ENCODE measurements at places on chromosomes 11 and 22.

DNA sequence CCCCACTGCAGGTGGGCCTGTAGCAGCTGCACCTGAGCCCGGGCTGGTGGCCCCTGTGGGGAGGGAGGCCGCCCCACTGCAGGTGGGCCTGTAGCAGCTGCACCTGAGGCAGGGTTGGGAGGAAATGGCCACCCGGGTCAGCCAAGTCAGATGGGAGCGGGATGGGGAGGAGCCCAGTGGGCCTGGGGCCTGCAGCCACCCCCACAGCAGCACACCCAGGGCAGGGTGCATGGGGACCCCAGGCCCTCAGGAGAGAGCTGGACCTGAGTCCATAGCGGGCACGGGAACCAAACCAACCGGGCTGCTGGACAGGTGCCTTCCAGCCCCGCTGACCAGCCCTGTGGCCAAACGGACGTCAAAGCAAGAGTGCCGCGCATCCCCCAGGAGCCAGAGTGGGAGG is 61.7 kb downstream of the BRD1 start:
- no peak for DNase-seq

- no peak for DNase-seq
Measured at GRCh38 chr11:125770583-125770982, 8.0 kb downstream of the PATE2 start.

- DNase-seq, result peak; percentile 51
Measured at GRCh38 chr11:110173811-110174644, 80.8 kb downstream of the ZC3H12C start.

DNA sequence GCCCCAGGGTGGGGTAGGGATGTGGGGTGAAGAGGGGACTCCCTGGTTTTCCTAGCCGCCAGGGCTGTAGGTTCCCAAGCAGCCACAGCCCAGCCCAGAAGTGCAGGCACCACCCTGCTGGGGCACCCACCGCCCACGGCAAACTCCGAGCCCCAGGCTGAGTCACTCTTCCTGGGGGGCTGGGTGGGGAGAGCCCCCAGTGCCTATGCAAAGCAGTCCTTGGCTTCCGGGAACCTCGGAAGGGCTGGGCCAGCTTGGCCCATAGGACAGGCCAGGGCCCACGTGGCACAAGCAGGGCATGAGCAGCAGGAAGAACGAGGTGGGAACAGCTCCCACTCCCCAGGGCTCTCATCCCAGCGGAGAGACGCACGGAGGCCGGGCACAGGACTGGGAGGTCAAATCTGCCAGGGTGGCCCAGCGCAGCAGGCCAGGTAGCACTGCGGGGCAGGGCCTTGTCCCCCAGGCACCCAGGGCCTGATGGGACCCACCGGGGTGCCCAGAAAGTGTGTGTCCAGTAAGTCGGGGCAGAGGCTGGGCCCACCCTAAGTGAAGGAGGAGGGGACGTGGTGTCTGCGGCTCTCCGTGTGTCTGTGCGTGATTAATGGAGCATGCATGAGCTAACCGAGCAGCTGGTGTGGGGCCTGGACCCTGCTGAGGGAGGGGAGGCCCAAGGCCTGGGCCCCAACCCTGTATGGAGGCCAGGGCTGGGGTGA is 4.6 kb upstream of the IL17REL start:
- DNase-seq, result peak; percentile 81

DNA sequence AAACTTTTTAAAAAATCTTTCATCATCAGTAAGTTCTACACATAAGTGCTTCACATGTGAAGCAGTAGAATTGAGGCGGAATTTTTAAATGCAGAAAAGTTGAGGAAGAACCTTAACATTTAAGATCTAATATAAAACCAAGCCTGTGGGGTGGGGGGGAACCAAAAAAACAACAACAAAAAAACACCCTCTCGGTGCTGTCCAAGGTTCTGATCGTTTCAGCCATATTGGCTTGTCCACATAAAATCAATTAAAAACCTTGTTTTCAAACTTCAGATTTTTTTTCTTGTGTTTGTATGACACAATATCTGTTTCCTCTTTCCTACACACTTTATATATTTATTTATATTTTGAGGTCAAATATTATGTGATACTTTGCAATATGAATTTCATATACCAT is 130.0 kb downstream of the WNT7B start:
- DNase-seq, result no peak

DNA sequence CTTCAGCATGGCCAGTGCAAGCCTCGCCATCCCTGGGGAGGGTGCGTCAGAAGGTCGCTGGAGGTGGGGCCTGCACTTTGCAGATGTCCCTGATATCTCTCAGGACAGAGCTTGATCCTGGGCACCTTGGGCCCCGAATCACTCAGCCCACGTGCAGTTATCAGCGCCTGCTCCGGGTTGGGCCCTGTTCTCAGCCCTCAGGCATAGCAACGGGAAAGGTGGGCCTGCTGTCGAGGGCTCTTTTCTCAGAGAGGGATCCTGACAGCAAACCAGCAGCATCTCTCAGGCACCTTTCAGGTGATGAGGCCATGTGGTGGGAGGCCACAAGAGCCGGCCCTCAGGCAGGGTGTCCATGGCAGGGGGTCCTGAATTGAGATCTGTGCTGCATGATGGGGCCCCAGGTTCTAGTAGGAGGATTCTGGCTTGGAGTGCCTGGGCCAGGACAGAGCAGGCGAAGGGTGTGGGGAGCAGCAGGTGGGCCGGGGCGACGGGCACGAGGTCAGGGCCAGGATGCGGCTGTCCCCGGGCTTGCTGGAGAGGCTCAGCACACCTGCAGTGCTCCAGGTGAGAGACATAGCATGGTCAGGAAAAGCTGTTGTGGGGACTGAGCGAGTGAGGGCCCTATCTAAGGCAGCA is 280.5 kb downstream of the TBC1D22A start:
- DNase-seq, result no peak

GRCh38 chr11:11620921-11621572 is 758 bp downstream of the GALNT18 start:
- no peak for DNase-seq

DNA sequence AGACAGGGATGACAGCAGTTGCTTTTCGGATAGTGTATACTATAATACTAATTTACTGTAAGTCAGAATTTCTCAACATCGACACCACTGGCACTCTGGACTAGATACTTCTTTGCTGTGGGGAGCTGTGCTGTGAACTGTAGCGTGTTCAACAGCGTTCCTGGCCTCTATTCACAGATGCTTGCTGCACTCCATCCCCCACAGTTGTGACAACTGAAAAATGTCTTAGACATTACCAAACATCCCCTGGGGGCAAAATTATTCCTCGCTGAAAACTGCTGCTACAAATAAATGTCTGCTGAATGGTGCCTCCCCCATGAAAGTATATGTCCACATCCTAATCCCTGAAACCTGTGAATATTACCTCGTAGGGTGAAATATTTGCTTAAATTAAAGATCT is 7.5 kb upstream of the SLC15A3 start:
- no peak for DNase-seq

All from MCF 10A (cell line).